ENCODE measurements at places on chromosomes 12 and 14.

GRCh38 chr14:101115652-101116051 lies 212.1 kb upstream of the RTL1 start:
- DNase-seq: no peak

DNA sequence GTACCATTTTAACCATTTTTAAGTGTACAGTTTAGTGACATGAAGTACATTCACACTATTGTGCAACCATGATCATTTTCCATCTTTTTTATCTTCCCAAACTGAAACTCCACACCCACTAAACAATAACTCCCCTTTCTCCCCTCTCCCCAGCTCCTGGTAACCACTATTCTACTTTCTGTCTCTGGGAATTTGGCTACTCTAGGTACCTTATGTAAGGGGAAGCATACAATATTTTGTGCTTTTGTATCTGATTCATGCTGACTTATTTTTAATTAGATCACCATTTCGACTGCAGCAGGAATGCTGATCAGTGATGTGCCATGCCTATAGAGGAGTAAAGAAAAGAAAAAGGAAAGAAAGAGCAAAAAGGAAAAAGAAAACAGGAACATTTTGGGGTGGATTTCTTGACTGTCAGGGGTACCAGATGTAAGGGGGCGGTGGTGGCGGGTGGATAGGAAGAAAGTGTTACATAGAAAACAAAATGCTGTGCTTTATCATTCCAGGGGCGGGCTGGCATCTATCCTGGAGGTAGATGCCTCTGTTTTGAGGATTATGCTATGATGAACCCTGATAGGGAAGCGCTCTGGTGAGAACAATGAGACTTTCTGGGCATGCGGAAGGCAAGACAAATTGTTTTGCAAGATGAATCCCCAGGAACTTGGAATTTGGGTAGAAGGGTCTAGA lies 45.2 kb upstream of the CTDSP2 start:
- no peak for DNase-seq

DNA sequence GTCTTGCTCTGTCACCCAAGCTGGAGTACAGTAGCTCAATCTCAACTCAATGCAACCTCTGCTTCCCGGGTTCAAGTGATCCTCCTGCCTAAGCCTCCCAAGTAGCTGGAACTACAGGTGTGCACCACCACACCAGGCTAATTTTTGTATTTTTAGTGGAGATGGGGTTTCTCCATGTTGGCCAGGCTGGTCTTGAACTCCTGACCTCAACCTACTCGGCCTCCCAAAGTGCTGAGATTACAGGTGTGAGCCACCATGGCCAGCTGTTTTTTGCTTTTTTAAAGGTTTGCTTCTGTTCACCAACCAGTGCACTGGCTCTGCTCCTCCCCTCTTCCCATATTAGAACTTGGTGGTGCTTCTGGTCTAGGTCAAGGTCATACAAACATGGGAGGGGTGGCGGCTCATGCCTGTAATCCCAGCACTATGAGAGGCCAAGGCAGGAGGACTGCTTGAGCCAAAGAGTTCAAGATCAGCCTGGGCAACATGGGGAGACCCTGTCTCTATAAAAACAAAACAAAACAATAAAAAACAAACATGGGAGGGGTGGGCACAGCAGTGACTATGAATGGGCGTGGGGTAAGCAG lies 20.4 kb upstream of the PAPOLA start:
- DNase-seq: no peak

DNA sequence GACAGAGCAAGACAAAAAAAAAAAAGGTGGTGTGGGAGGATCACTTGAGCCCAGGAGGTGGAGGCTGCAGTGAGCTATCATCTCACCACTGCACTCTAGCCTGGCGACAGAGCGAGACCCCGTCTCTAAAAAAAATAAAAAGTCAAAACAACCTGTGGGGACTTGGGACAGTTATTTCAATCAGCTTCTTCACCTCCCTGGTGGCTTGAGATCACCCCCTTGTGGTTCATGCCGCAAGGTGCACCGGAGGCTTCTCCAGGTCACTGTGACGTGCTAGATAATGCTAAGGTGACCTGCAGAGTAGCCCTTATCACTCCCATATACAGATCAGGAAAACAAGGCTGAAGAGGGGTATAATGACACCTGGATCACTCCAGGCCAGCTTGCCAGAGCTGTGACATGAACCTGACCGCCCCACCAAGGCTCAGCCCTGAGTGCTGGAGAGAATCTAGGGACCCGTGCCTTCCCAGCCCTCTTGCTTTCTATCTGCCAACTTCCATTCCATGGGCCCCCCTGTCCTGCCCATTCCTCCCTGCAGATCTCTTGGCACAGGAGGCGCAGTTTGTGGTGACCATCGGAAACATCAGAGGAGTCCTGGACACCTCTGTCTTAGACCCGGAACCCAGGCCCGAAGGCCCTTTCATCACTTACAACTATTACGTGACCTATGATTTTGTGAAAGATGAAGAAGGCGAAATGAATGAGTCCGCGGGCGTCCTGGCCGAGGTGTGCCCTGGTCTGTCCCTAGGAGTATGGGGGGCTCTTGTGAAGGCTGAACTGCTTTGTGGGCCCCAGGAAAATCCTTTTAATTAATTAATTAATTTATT lies 8.1 kb downstream of the LRRC43 start:
- peak; percentile 32 for DNase-seq

- no peak for DNase-seq
Observed at GRCh38 chr14:65169351-65169750, 67.0 kb upstream of the MAX start.

GRCh38 chr14:101601606-101602465 lies 40.5 kb downstream of the DIO3 start:
- DNase-seq: no peak

DNA sequence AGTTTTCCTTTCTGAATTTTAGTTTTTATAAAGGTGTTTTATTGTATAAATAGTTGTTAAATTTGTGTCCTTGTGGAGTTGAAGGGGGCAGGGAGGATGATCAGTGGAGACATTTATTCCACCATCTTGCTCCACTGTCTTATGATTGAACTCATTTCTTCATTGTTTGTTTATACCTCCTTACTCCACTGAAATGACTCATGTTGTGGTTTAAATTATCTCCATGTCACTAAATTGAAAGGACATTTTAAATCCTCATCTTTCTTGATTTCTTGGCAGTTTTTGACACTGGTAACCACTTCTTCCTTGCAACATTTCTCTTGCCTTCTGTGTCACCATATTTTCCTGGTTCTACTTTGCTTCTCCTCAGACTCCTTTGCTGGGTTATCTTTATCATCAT lies 23.6 kb upstream of the FERMT2 start:
- no peak for DNase-seq

GRCh38 chr14:64220466-64220865 lies 73.7 kb downstream of the ESR2 start:
- DNase-seq: no peak

- DNase-seq: no peak
Observed at GRCh38 chr14:78412475-78412874, 242.3 kb downstream of the NRXN3 start.

GRCh38 chr12:64627771-64628170 lies 17.5 kb downstream of the RASSF3 start:
- DNase-seq: no peak

DNA sequence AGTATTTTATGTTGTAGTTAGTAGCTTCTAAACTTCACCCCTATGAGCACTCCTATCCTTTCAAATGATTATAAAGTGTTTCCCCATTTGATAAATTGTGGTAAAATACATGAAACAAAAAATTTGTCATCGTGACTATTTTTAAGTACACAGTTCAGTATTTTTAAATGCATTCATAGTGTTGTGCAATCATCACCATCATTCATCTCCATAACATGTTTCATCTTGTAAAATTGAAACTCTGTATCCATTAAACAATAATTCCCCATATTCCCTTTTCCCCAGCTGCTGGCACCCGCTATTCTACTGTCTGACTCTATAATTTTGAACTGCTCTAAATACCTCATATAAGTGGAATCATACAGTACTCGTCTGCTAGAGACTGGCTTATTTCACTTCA lies 52.5 kb downstream of the ATP23 start:
- no peak for DNase-seq

Measured in T-helper 9 cell (primary cell).